ENCODE measurements at places on chromosomes 7 and 10.

- no peak for DNase-seq
Measured at GRCh38 chr10:4617589-4617988, 208.4 kb upstream of the AKR1E2 start.

DNA sequence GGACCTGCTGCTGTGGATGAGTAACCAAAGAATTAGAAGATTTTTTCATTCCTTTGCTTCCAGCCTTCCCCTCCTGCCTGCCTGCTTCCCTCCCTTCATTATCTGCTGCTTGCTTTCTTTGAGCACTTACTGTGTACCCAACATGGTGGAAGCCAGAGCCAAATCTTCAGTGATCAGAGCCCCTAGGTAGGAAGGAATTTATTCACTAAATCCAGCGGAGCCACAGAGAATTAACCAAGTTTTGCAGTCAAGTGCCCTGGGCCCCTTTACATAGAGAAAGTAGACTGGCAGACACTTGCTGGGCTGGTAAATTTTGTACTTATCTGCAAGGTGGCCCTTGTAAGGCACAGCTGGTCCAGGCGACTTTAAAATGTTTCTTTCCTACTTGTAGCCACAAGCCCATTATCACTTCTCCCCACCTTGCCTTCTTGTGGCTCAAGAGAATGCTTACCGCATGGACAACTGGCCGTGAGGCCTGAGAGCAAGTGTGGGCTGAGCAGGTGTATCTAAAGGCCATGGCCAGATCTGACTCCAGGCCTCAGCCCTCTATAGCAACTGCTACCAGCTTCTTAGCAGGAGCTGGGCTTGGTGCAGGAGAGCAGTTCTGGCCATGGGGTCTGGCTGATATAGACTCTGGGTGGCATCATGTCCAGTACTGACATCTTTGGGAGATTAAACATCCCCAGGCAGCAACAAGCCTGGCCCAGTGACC is 11.1 kb downstream of the UNC5B start:
- no peak for DNase-seq

DNA sequence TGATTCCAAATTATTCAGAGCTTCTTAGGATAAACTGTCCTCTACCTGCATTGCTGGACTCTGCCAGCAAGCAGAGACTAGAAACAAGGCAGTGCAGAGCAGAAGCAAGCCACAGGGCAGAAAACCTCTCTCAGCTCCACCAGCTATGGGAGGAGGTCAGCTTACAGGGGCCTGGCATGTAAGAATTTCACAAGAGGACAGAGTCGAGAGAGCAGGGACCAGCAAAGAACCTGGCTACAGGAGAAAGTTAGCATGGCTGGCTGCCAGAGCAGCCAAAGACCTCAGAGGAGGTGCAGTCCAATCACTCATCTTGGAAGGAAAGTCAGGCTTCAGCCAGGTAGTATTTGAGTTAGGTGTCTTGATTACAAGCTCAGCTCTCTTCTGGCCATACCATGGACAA is 62.9 kb downstream of the ENO4 start:
- no peak for DNase-seq

DNA sequence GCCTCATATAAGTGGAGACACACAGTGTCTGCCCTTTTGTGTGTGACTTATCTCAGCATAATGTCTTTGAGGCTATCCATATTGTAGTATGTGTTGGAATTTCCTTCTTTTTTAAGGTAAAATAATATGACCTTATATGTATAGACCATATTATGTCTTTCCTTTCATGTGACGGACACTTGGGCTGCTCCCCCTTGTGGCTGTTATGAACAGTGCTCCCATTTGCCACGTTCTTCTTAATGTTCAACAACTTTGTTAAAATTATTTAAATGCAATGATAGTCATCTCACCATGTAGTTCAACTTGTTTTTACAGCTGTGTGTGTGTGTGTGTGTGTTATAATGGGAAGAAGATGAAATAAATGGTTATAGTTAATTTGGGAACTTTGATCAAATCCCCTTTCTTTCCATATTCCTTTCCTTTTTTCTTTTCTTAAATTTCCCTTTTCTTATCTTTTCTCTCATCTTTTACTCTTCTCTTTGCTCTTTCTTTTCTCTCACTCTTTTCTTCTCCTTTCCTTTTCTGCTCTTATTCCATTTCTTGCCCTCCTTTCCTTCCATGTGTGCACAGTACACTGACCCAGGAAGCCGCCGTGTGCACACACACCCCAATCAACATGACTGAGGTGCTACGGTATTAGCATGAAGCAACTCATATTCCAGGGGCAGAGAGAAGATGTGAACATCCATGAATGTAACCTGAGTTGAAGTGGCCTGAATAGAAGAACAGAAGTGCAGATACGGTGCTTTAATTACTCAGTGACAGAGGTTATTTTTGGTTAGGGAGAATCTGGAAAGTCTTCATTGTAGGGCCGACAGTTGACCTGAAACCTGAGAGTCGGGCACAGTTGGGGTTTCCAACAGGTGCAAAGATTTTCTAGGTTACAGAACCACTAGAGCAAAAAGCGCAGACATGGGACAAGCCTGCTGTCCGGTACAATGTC is 596.6 kb downstream of the SDK1 start:
- DNase-seq, result peak; percentile 35

DNA sequence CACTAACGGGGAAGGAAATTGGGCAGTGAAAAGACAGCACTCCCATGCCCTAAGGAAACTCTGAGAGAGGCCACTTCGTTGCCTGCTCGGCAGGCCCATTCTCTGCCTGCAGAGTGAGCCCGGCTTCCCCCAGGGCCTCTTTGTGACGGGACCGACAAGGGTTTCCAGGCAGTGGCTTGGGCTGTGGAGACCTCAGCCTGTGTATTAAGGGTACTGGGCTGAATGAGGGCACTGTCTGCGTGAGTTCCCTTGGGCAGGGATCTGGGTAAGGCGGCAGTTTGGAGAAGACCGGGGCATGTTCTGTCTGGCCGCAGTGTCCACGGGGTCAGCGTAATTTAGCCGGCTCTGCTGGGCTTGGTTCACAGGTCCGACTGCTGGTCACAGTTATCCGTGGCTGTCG is 237.2 kb downstream of the MGMT start:
- no peak for DNase-seq

- no peak for DNase-seq
Measured at GRCh38 chr7:135877805-135878204, 99.4 kb downstream of the MTPN start.

DNA sequence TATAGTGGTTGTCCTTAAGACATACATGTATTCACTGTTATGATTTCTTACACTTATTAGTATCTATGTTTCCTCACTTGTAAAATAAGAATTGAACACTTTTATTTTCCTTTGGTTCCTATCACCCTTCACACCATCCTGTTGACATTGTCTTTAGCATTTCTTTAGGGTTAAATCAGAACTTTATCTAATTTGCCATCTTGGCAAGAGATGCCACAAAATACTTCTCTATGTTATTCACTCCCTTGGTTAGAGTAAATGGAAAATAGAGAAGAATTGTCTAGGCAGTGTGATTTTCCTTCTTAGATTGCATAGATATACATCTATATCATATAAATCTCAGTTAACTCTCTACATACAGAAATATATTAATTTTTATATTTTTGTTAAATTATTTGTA is 204.7 kb downstream of the SEMA3D start:
- DNase-seq, result no peak

Measured in mucosa of gallbladder (tissue), 1 donor.